ENCODE measurements at places on chromosomes 1 and 21. TPM values are rescaled to one million over a fixed set of nuclear protein-coding genes. Genes with fewer than 3 reads are reported as not detected.

- peak; percentile 88 for DNase-seq
Measured at GRCh38 chr1:15937706-15938168, 38.2 kb downstream of the ZBTB17 start.

DNA sequence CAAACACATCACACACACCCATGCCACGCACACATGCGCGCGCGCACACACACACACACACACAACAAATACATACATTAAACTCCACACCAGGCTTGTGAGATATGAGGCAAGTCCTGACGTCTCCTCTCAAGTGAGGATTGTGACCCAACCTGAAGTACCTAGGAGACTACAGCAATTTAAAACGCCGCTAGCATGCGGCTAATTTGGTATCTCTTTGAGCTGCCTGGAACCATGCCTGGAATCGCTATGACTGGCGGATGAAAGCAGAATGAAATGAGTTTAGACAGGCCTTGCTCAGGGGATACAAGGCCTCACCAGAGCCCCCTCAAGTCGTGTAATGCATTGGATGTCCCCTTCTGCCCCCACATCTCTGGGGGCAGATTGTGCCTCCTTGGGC lies 1.6 kb upstream of the RAB7B start:
- no peak for DNase-seq

GRCh38 chr1:228647523-228648444 lies 87.5 kb upstream of the RHOU start:
- peak; percentile 72 for DNase-seq

The PPIAL4G gene
- not detected for total RNA-seq

The FAM177B gene
- total RNA-seq: not detected

DNA sequence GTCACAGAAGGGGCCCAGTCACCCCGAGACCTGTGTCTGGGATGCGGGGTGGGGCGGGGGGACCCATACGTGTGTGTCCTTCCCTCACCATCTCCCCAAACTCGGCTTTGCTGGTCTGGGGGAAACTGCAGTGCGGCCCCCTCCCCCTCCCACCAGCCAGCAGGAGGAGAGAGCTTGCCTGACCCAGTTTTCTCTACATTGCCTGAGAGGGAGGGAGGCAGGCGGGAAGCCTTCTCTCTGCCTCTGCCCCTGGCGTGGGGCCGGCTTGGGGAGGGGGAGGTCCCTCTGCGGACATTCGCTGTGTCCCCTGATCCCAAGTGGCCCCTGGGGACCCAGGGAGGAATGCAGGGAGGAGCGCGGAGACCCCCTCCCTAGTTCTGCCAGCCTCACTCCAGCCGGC lies 3.9 kb downstream of the EPHA8 start:
- DNase-seq: peak; percentile 77

DNA sequence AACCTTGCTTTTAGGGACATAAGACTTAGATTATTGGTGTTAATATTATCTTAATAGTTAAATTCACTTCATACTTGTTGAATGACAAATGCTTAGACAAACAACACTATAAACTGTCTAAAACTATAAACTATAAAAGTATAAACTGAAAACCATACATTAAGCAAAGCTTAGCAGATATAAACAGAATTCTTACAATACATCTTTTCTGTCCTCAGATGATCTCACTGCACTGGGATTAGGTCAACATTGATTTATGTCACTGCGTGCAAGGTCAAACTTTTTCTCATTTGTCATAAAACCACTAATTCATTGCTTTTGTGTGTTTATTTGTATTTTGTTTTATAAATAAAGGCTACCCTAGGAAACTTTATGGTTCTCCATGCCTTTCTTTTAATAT lies 1491.8 kb downstream of the NCAM2 start:
- no peak for DNase-seq

GRCh38 chr1:192059407-192059806 lies 98.9 kb upstream of the RGS18 start:
- no peak for DNase-seq

- DNase-seq: peak; percentile 14
Measured at GRCh38 chr1:107804741-107805140, 160.2 kb downstream of the VAV3 start.

DNA sequence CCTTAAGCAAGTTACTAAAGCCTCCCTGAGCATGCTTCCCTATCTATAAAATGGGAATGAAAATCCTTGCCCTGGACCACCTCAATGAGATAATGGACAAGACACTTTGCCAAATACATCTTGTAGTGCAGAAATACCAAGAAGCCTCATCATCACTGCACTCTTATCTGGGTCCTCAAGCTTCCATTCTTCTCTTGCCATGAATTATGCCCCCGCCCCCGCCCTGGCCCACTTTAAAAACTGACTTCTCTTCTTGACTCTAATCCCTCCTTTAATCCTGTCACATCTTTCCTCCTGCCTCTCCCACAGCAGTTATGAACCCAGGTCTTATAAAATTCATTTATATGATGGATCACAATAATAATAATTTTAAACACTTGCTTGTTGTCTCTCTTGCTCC lies 14.8 kb downstream of the ARHGEF11 start:
- no peak for DNase-seq

The LCE1C gene
- not detected for total RNA-seq

The NBPF10 gene
- 0.42 TPM for total RNA-seq

GRCh38 chr21:25402134-25402961 lies 204.9 kb downstream of the MRPL39 start:
- DNase-seq: no peak

- no peak for DNase-seq
Measured at GRCh38 chr1:51620470-51620869, 3.6 kb downstream of the OSBPL9 start.

The SPATA1 gene
- 1.8 TPM for total RNA-seq

DNA sequence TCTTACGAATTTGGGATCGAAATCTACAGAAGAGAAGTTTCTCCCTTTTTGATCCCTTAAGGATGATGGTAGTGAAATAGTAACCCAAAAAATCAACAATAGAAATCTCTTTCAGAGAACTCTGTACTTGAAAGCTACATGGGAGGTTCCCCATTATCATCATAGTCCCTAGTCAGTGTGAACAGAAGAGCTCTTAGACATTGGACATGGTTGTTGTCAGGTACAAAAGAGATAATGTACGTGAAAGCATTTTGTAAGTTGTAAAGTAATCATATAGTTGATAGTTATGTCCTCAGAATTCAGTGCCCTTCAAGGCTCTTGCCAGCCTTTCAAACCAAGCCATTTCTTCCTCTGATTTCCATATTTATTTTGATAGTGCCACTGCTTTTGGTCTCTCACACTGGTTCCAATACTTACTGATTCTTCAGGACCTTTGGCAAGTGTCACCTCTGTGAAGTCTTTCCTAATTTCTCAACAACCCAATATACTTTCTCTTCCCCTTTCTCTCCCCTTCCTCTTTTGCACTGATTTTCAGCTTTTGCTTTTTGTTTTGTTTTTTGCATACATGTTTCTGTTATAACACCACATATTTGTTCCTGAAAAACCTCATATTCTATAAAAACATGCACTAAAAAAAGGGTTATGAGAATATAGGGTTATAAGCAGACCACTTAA lies 22.4 kb downstream of the VPS45 start:
- no peak for DNase-seq

DNA sequence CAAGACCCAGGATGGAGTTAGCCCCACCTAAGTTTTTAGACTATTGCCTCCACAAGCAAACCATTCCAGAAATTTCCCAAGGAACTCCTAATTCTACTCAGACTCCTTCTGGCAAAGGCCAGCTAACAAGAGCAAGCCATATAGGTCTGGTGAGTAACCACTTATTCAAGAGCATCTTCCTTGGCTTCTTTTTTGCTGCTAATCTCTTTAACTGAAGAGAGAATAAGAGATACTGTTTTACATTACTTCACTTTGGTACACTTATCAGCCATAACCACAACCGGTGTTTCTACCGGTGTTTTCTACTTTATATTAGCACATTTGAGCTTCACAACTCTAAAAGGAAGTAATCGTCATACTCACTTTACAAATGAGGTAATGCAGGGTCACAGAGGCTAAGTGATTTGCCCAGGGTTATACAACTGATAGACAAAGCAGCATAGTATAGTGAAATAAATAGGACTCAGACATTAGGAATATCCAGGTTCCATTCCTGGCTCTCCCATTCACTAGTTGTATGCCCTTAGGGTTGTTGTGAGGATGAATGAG lies 1.7 kb upstream of the EPS15 start:
- no peak for DNase-seq

DNA sequence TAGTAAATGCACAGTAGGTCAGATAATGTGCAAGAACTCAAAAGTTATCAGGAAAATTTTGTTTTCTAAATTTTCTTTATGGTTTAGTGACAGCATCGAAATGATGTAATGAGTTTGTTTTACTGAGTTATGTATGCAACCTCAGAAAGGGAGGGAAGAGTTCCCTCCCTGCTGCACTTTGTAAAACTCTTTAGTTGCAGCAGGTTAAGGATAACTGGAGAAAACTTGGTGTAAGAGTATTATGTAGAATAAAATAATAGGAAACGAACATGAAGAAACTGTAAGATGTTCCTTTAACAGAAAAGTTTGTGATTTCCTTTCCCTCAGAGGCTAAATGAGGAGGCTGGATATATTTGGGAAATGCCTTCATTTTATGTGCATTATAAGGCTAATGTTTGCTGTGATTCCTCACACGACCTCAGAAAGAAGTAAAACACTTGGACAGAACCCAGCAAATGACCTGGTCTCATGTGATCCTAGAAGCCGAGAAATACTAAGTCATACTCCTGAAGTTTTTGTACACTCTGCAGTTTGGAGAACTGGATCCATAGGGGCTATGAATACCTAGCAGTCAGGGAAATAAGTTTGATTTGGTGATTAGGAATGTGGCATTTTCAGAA lies 35.4 kb downstream of the ADGRL2 start:
- DNase-seq: no peak

GRCh38 chr21:41255190-41255589 lies 61.4 kb upstream of the FAM3B start:
- no peak for DNase-seq
